ENCODE measurements at places on chromosomes 13 and 19. TPM values are rescaled to one million over a fixed set of nuclear protein-coding genes. Genes with fewer than 3 reads are reported as not detected.

C5AR1 gene
- not detected for total RNA-seq

STARD13 gene
- 46.9 TPM for total RNA-seq

WDR87 gene
- not detected for total RNA-seq

PIN1 gene
- 77.2 TPM for total RNA-seq

SIGLEC5 gene
- not detected for total RNA-seq

TMEM59L gene
- total RNA-seq = under 0.01 TPM

KPNA3 gene
- 48.6 TPM for total RNA-seq

SYDE1 gene
- total RNA-seq = 19.4 TPM

SERP2 gene
- 0.54 TPM for total RNA-seq

MAP4K1 gene
- total RNA-seq = not detected

KLK4 gene
- total RNA-seq = not detected

KIR2DL4 gene
- total RNA-seq = not detected

CRB3 gene
- not detected for total RNA-seq

PCSK4 gene
- 0.56 TPM for total RNA-seq

SRRM5 gene
- not detected for total RNA-seq

FCAR gene
- not detected for total RNA-seq

IGLON5 gene
- total RNA-seq = not detected

Measured in IMR-90 (cell line).